ENCODE measurements at places on chromosomes 6 and 20.

DNA sequence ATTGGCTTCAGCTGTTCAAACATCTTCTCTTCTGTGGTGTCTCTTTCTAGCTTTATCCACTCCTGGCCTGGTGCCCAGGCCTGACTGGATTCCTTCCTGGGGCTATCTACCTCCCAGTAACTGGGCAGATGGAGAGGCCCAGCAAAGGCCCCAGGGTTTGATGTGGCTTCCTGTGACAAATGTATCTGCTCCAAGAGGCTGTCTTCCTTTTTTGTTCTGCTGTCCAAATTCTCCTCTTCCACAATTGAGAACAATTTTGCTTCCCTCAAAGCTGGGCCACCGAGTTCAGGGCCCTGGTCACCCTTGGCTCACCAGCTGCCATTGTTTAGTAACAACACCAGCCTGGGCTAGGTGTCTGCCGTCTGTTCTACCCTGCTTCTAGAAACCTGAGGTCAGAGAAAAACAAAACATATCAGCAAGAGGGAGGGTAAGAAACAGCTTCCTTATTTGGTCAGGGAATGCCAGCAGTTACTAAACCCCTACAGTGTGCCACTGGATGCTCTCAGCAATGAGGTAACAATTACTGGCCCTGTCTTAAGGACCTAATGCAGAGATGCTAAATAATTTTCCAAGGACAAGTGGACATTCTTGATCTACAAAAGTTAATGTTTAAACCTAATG is 3.9 kb downstream of the ZFP57 start:
- DNase-seq, result no peak

- DNase-seq, result no peak
Observed at GRCh38 chr6:156658966-156659821, 118.0 kb upstream of the ARID1B start.

DNA sequence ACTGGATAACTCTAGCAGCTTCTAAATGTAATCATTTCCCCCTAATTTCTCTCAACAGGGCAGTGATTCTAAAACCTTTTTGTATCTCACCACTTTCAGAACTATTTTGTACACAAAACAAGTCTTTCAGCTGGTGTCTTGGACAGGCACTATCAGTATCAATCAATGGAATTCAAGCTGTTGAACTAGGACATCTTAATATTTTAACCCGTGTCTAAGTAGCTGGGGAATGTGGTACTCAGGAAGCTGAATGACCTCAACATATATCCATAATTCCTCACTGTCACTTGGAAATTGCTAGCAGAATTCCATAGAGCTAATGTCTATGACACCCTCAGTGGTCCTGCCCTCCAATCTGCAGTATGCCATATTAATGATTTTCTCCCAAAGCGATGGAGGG is 24.5 kb downstream of the ADAT2 start:
- DNase-seq, result no peak

GRCh38 chr6:11040134-11040533 is 4.0 kb downstream of the ELOVL2 start:
- no peak for DNase-seq

DNA sequence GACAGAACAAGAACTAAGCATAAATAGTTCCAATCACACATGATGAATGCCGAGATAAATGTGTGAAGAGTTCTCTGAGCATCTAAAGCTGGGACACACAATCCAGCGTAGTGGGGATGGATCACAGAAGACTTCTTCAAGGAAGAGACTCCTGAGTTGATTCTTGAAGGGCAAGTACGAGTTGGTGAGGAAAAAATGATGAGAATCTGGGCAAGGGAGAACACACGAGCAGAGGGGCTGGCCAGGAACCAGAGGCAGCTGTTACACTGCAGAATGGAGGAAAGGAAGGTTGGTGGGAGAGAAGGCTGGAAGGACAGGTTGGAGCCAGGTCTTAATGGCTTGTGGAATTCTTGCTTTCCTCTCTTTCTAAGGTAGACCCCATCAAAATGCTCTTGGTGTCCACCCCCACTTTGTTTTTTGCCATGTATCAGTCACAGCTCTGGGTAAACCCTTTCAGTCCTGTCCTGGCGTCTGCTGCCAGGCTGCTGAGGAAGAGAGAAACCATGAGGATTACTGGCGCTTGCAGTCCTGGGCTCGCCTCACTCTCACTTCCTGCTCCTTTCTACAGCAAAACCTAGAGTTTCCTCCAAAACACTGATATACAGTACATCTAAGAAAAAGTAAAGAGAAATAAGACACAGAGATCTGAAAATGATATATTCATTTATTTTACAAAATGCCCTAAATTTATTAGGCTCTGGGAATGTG is 127.6 kb upstream of the FAM184A start:
- DNase-seq, result no peak

DNA sequence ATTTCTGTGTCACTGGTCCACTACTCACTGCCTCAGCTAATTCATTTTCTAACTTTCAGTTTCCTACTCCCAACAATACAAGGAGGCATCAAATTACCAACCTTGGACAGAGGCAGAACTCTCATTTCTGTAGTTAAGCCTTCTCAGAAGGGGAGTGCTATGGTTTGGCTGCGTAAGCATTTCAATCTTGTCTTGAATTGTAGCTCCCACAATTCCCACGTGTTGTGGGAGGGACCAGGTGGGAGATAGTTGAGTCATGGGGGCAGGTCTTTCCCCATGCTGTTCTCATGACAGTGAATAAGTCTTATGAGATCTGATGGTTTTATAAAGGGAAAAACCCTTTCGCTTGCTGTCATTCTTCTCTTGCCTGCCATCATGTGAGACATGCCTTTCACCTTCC is 22.9 kb downstream of the HLA-DRA start:
- no peak for DNase-seq

- no peak for DNase-seq
Observed at GRCh38 chr6:46652232-46652602, 401 bp downstream of the CYP39A1 start.

DNA sequence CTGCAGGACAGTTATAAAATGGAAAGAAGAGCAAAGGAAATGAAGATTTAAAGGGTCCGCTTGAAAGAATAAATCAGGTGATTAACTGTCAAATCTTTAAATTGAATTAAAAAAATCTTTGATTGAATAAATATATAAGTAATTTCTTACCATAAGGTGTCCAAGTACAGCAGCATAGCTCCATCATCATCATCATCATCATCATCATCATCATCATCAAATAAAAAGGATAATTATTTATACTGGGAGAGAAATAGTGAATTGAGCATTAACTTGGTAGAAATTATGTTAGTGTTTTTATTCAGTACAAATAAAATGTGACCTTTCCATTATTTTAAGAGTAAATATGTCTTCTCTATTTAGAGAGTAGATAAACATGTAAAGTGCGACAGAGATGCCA is 745.6 kb upstream of the MARCKS start:
- DNase-seq, result no peak

- no peak for DNase-seq
Observed at GRCh38 chr6:5712349-5713215, 294.1 kb downstream of the NRN1 start.

DNA sequence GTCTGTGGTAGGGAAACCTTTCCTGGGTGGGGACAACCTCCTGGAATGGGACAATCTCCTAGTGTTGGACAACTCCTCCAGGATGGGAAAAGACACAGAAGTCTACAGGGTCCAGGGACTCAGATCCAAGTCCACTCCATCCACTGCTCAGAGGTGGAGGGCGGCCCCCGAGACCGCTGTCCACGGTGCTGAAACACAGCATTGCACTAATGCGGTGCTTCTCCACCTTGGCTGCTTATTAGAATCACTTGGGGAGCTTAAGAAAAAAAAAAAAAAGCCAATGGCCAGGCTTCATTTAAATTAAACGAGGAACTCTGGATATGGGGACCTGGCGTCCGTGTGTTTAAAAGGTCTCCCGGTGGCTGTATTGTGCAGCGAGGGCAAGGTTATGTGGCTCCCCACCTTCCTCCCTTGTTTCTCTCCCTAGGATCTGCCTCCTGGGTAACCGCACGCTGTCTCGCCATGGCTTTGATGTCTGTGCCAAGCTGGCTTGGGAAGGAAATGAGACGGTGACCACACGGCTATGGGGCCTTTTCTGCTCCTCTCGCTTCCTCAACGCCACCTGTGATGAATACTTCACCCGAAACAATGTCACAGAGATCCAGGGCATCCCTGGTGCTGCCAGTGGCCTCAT is 12.0 kb downstream of the SLC12A5 start:
- no peak for DNase-seq

- DNase-seq, result no peak
Observed at GRCh38 chr6:150835620-150836019, 29.9 kb upstream of the MTHFD1L start.

- DNase-seq, result no peak
Observed at GRCh38 chr20:38082894-38083293, 49.3 kb downstream of the RPRD1B start.

- DNase-seq, result no peak
Observed at GRCh38 chr6:31915351-31915750, 12.2 kb upstream of the C2 start.

- no peak for DNase-seq
Observed at GRCh38 chr20:33645396-33645795, 16.7 kb upstream of the C20orf144 start.

GRCh38 chr6:166575205-166575604 is 11.3 kb downstream of the RAMACL start:
- DNase-seq, result no peak

GRCh38 chr20:47330071-47330470 is 26.4 kb downstream of the ZMYND8 start:
- DNase-seq, result no peak

DNA sequence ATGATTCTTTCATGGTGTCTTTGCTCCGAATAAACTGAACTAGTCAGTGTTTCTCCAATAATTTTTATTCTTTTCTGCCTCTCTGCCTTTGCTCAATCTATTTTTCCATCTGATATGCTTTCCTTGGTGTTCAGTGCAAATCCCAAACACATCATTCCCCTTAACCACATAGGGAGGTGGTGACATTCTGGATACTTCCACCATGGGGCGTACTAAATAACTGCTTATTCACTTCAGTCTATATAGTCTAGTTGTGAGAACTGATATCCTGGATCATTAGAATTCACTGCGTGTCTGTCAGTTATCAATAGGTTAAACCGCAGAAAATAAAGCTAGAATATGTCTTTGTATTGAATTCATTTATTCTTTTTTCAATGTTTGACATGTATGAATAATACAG is 83.1 kb downstream of the KCNQ5 start:
- no peak for DNase-seq

DNA sequence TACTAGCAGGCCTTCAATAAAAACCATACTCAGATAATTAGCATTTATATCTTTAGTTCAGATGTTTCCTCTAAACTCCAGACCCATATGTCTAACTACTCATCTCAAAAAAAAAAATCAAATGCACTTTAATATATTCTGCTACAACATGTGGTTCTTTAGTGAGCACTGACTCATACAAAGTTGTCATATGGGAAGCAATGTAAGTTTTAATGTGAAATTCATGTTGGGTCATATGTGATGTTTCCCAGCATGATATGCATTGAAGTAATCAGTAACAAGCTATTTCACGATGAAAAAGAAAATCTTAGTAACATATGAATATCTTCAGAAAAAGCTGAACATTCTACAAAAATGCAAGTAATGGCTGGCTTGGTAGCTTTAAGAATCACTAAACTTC is 859.7 kb upstream of the ADGRB3 start:
- no peak for DNase-seq

GRCh38 chr6:108606250-108606690 is 45.6 kb downstream of the FOXO3 start:
- DNase-seq, result no peak

GRCh38 chr6:108589244-108589791 is 28.6 kb downstream of the FOXO3 start:
- DNase-seq, result peak; percentile 76

DNA sequence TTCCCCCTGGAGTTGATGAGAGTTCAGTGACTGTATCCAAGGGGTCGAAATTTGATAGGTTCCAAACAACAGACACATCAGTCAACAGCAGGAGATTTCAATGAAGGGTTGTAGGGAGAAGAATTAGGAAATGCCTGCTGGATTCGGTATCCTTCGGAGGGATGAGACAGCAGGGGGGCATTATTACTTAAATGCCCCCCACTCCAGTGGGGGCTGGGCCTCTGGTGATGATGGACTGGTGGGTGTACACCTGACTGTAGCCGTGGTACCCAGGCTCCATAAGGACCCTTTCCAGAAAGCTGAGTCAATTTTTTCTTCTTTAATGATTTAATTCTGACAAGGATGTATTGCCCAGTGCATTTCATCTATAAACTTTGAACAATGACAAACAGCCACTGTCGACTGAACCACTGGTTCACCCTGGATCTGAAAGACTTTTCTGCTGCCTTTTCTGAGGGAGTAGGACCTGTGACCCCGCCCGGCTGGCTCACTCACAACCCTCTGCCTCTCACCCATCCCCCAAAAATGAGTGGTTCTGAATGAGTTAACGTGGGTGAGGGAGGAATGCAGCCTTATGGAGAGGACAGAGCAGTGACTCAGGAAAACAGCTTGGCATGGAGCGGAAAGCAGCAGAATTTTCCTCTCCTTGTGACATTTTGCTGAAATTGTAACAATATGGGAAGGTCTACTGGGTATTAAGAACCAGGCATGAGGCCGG is 41.0 kb downstream of the ZMYND8 start:
- DNase-seq, result no peak

- no peak for DNase-seq
Observed at GRCh38 chr6:90811596-90812226, 224.8 kb upstream of the MAP3K7 start.

- no peak for DNase-seq
Observed at GRCh38 chr6:139962654-139963347, 588.4 kb upstream of the CITED2 start.

DNA sequence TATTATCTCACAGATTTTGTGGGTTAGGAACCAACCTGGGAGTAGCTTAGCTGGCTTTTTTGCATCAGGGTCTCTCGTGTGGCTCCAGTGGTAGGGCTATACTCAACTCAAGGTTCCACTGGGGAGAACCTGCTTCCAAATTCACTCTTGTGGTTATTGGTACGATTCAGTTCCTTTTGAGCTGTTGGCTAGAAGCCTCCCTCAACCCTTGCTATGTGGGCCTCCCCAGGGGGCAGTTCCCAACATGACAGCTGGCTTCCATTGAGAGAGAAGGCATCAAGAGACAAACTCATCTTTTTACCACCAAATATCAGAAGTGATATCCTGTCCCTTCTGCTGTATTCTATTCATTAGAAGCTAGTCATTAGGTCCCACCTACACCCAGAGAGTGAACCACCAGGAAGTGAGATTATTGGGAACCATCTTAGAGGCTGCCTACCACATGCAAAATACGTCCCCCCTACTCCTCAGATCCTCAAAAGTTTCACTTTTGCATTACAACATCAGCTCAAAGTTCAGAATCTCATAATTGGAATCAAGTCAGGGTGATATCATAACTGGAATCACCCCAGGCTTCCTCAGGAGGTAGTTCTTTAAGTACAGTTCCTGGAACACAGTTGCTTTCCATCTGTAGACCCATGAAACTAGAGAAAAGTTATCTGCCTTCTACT is 30.9 kb downstream of the MKKS start:
- no peak for DNase-seq

DNA sequence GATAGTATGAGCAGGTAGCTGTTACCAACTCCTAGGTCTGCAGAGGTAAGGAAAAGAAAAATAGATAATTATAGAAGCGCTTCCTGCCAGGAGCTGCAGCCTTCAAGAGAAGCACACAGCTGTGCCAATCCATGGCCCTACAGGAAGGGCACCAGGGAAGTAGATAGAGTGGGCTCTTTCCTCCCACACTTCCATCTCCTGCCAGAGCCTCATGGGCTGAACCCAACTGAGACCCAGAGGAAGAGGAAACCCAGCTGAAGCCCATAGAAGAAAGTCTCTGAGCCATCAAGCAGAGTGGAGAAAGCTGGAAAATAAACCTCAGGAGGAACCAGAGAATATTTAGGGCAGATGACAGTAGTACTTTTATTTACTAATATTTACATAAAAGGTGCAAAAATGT is 146.7 kb upstream of the ATXN1 start:
- no peak for DNase-seq

GRCh38 chr6:36722879-36723278 is 25.3 kb downstream of the RAB44 start:
- DNase-seq, result no peak

Measured in tibial nerve (tissue), 4 donors.